ENCODE measurements at places on chromosomes 1 and 21. TPM values are rescaled to one million over a fixed set of nuclear protein-coding genes. Genes with fewer than 3 reads are reported as not detected.

MRPL24 gene
- 68.3 TPM for total RNA-seq

DNA sequence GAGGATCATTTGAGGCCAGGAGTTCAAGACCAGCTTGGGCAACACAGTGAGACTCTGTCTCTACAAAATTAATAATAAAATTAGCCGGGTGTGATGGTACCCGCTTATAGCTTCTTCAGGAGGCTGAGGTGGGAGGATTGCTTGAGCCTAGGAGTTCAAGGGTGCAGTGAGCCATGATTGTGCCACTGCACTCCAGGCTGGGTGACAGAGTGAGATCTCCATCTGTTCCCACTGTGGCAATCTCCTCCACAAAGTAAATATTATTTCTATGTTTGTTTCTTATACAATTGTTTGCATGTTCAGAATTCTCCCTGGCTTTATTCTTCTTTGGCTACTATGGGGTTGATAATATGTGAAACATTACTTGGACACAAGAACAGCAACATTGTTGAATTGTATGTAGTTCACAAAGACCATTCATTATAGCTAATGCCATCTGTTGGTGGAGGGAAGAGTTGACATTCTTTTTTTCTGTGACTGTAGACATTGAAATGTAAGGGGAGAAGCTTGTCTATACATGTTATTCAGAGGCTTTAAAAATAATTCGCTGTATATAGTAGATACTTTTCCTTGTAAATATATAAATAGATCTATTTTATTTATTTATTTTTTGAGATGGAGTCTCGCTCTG lies 47.8 kb upstream of the SRSF10 start:
- DNase-seq: no peak

- no peak for DNase-seq
Measured at GRCh38 chr1:33099290-33100118, 18.6 kb downstream of the AZIN2 start.

DNA sequence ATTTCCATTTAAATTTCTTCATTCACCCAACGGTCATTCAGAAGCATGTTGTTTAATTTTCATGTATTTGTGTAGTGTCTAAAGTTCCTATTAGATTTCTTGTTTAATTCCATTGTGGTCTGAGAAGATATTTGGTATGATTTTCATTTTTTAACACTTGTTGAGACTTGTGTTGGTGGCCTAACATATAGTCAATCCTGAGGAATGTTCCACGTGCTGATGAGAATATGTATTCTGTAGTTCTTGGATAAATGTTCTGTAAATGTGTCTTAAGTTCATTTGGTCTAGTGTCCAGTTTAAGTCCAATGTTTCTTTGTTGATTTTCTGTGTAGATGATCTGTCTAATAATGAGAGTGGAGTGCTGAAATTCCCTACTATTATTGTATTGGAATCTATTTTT lies 22.7 kb upstream of the LCE5A start:
- no peak for DNase-seq

Data from ovary (tissue), 10 donors.